ENCODE measurements at places on chromosomes 2 and 18.

DNA sequence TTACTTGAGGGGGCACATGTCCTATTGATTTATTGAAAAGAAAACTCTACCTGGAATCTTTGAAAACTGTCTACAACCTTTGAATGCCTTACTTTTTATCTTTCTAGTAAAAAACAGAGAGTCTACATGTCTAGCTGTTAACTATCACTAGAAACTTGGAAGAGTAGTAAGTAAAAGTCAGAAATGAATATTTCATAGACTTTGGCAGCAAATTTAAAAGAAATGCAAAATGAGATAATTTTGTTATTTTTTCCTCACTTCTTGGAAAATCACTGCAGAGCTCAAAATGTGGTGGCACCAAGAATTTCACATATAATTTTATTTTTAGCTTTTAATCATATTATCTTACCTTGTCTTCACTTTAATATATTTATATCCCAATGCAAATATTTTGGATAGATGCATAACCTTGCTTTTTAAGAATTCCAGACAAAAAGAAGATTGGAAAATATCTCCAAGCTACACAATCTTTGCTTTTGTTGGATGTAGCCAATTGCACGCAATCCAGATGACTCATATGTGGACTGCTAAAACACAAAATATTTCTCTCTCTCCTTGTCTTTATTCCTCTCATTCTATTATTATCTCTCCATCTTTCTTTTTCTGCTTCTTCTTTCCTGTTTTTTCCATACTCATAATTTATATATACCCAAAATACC lies 92.2 kb upstream of the DSEL start:
- DNase-seq: no peak

DNA sequence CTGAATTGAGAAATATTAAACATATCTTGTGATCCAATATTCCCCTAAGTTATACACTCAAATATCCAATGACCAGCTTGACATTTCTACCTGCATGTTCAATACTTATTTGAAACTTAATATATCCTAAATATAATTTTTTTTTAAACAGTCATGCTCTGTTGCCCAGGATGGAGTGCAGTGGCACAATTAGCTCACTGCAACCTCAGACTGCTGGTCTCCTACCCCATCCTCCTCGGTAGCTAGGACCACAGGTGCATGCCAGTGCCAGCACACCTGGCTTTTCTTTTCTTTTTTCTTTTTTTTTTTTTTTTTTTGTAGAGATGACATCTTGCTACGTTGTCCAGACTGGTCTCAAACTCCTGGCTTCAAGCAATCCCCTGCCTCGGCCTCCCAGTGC lies 4.2 kb downstream of the KYNU start:
- DNase-seq: no peak

- DNase-seq: no peak
These were observed 13.4 kb downstream of the PHOSPHO2 start for GRCh38 chr2:169707626-169708025.

GRCh38 chr2:208361077-208361441 lies 45.5 kb upstream of the PTH2R start:
- no peak for DNase-seq

DNA sequence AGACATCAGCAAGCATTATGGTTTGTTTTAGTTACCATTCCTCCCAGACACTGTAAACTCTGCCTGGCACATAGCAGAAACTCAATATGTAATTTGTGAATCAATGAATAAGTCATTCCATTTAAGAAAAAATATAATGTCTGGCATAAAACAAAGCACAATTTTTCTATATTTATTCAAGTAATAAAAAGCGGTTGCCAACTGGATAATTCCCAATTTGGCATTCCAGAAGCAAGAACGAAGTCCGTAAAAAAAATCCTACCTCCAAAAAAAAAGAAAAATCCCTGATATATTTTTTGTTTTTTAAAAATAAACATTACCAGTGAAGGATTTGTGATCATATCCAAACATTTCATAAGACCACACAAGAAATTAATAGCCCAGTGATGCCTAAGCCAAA lies 351.3 kb upstream of the LRRTM4 start:
- DNase-seq: no peak

DNA sequence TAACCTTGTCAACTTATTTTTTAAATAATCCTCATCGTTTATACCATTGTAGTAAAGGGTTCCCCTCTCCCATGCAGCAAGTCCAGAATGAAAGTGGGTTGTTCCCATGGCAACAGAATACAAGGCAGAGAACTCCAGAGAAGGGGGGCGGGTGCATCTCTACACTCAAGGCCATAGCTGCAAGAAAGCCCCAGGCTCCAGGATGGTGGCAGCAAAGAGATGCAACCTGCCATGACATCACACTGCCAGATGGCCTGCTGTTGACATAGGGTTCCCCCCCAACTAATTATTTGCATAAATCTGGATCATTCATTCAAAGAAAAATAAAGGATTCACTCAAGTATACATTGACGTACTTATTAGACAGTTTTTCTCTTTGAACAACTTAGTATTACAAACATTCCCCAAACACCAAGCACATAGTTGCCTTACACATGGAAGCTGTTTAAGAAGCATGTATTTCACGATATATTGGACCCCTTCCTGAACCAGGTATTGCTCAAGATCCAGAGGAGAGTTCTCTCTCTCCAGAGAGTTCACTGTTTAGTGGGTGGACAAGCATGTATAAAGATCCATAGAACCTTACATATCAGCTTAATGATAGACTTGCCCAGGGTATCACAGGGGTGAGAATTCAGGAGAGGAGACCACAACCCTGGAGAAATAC lies 87.4 kb upstream of the KLF7 start:
- peak; percentile 68 for DNase-seq

GRCh38 chr2:47497843-47498460 lies 95.0 kb downstream of the MSH2 start:
- DNase-seq: no peak
